Tibial nerve (tissue), 4 donors: ENCODE measurements at places on chromosomes 1 and 21. TPM values are rescaled to one million over a fixed set of nuclear protein-coding genes. Genes with fewer than 3 reads are reported as not detected.

LRRC53 gene
- total RNA-seq, result not detected

CRNN gene
- not detected for total RNA-seq

- H3K27me3 ChIP-seq, result no peaks in the 10 kb centered on the region
- no peak overlapping the region for H3K27ac ChIP-seq
- DNase-seq, result no peak
- H3K4me3 ChIP-seq, result no peak overlapping the region
Measured at GRCh38 chr1:67939186-67939743, 106.0 kb upstream of the GNG12 start.

GRCh38 chr1:89261926-89262515 lies 10.6 kb downstream of the GBP5 start:
- peaks cover 30% of the 10 kb centered on the region for H3K4me1 ChIP-seq
- H3K27ac ChIP-seq, result no peak overlapping the region
- H3K4me3 ChIP-seq, result no peak overlapping the region
- no peaks in the 10 kb centered on the region for H3K27me3 ChIP-seq
- DNase-seq, result no peak
- H3K36me3 ChIP-seq, result no peaks in the 10 kb centered on the region

GRCh38 chr1:28296401-28297261 lies 32.2 kb upstream of the MED18 start:
- H3K4me1 ChIP-seq, result no peaks in the 10 kb centered on the region
- H3K4me3 ChIP-seq, result no peak overlapping the region
- H3K36me3 ChIP-seq, result no peaks in the 10 kb centered on the region
- DNase-seq, result no peak
